Islet precursor cell (in vitro differentiated cells): ENCODE measurements at places on chromosomes 13 and 19.

- DNase-seq: peak; percentile 18
These were observed 339.4 kb downstream of the TEX29 start for GRCh38 chr13:111659842-111660241.

DNA sequence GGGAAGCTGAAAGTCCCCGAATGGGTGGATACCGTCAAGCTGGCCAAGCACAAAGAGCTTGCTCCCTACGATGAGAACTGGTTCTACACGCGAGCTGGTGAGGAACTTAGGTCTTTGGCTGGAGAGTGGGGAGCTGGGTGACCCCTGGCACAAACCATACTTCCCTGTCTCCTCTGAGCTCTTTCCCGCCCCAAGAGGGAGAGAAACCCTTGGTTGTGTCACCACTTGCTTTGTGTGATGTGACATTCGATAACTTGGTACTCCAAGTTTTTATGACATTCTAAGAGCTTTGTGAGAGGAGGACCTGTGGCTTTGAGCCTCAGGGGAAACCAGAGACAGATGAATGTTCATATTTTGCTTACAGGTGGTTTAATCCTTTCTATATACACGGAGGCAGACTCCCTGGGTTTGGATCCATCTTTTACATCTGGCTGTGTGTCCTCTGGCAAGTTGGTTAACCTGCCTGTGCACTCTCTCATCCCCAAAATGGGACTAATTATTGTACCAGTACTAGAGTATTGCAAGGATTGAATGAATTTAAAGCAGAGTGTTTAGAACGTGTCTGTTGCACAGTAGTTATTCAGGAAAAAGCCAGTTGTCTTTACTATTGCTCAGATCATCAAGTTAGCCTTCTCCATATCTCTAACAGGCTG is 1.2 kb downstream of the RPS19 start:
- no peak for DNase-seq

- DNase-seq: no peak
These were observed 148.0 kb upstream of the HTR2A start for GRCh38 chr13:47044842-47045241.

DNA sequence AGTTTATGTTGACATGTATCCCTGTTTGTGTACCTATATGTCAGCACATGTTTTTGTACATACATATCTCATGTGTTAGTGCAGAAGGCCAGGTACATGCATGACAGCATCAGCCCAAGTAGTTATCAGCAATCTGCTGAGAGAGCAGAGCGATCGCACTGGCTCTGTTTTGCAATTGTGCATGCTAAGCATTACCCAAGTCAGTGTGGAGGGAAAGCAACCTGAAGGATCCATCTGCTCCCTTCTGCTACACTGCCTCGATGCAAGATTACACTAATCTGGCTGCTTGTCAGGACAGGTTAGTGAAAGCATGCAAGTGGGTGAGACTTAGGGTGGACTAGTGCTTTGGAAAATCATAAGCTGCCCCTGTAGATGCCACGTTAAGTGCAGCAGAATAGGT is 211.8 kb downstream of the PCCA start:
- DNase-seq: no peak

- no peak for DNase-seq
These were observed 1586.1 kb downstream of the OLFM4 start for GRCh38 chr13:54614726-54615125.

- peak; percentile 48 for DNase-seq
These were observed 158.6 kb upstream of the SOX1 start for GRCh38 chr13:111908361-111908760.

DNA sequence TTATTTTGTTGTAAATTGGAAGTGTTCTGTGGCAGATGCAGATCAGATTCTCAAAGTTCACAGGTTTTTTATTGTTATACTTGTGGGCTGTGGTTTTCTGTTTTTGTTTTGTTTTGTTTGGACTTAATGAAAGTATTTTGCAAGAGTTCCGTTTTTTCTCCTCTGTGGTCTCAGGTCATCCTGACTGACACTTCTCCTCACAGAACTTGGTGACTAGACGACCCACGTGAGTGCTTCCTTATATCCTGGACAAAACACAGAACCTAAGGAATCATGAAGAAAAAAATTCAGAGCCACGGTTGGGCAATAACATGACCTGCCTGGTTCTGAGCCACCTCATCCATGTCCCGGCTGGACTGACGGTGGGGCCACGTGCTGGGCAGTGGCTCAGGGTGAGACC is 2.5 kb upstream of the RFPL4AL1 start:
- no peak for DNase-seq

DNA sequence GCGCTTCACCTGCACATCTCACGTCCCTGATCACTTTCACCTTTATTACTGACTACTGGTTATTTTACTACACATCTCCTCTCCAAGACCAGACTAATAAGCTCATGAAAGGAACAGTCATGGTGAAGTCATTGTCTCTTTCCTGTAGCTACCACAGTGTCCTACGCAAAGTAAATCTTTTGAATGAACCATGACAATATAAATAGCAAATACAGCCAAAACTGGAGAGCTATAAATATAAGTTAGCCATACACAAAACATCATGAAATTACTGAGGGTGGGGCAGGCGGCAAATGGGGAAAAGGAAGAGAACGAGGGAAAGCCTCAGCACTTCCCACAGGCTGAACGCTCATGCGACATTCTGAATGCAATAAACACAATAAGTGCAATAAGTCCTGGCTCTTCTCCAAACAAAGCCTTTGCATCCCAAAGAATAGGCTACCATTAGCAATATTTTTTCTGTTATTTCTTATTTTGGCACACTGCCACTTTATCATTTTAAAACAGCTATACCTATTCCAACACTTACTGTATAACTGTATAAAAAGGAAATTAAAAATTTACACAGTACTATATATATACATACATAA is 62.5 kb downstream of the TUBGCP3 start:
- DNase-seq: no peak

DNA sequence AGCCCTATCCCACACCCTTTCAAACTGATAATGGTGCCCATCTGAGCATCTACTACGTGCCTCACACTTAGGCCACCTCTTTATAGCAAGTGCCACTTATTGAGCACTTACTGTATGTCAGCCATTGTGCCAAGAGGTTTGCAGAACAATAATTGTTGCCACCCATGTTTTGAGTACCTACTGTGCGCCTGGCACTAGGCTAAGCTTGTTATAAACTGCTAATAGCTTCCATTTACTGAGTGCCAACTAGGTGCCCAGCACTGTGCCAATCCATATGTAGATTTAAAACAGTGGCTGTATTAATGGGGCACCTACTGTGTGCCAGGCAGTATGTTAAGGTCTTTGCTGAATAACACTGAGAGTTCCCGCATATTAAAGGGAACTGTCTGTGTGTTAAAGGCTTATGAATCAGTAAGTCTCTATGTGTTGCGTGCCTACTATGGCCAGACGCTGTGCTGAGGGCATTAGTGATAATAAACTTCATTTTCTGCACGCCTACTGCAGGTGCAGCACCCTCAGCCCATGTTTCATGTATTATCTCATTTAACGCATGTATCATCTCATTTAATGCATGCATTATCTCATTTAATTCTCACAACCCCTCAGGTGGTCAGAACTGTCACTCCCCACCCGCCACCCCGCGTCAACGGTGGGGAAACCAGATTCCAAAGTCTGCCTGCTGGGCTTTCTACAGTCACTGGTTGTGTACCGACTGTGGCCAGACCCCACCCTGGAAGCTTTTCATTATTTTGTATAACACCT is 105.0 kb downstream of the PTPRS start:
- DNase-seq: no peak

DNA sequence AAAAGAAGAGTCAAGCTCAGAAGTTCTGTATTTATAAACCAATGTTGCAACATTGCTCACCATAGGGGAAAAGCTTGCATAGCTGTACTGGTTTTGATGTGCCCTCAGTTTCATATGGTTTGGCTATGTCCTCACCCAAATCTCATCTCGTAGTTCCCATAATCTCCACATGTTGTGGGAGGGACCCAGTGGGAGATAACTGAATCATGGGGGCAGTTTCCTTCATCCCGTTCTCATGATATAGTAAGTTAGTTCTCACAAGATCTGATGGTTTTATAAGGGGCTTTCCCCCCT is 73.9 kb downstream of the TNFRSF19 start:
- DNase-seq: no peak

GRCh38 chr13:39347926-39348901 is 254.8 kb downstream of the LHFPL6 start:
- no peak for DNase-seq

DNA sequence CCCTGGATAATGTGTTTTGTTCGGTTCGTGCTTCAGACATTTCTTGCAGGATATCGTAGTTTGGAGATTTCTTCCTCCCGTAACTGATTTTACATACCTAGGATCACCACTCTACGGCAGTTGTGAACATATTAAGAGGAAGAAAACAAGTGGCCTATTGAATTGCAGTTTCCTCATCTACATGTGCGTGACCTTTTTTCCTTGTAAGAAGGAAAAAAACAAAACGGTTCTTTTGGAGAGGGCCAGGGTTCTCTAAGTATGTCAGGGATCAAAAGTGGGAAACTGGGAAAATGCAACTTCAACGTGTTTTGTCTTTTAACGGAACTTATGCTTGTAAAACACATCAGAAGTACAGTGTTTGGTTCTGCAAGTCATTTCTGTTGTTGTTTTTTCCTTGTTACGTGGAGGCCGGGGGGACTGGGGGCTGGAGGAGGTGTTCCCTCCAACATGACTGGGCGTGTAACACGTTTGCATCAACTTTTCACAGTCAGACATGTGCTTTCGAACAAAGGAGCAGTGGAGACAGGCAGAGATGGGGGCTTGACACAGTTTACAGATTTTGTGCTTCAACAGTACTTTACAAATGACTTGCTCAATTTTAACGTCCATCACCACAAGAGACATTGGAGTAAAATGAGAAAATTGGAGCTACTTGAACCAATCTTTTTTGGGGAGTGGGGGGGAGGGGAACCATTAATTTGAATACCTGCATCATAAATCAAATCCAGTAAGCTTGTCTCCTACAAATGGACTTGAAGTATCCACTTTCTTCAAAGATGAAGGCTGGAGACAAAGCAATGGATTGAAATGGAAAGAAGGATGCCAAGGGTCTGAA is 3.8 kb downstream of the ZC3H4 start:
- DNase-seq: no peak

DNA sequence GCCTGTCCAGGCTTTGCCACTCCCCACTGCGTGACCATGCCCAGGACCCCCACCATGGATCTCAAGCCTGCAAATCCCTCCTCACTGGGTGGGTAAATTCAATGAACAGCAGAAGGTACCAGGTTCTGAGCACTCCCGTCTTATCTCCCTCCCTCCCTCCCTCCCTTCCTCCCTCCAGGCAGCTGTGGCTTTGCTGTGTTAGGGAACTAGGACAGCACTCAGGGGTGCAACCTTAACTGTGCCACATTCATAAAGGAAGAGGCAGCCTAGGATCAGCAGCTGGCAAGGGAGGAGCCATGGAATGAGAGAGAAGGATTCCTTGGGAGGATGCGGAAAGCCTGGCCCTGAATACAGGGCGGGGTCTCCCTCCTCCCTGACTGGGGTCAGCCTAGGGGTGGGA is 5.6 kb downstream of the CEACAM4 start:
- no peak for DNase-seq

DNA sequence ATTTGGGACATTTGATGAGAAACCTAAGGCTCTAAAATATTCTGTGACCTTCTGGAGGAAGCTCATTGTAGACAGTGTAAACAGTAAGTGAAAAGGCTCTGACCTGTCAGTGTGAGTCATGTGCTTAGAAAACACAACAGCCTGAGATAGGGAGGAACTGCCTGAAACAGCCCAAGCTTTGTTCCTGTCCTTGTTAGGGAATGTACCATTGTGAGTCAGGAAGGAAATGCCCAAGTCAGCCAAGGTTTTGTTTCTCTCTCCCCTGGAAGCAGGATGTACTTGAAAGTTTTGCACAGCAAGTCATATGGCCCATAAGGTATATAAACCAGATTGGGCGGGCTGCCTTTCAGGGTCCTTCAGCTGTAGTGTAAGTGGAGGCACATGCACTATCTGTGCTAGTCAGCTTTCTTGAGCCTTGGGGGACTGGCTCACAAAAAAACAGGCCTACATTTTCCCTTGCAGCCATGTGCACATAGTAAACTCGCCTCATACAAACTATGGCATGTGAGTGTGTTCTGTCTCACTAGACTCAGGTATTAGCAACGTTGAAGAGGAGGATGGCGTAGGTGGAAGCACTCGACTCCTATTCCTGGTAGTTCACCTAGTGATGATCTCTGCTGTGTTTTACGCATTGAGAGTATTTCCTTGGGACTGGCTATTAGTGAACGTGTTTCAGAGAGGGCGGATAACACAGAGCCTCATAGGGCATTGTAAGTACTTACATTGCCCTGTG is 141.2 kb upstream of the KLHL1 start:
- peak; percentile 89 for DNase-seq

GRCh38 chr13:64925284-64925683 is 2304.9 kb downstream of the PCDH9 start:
- peak; percentile 86 for DNase-seq

- DNase-seq: no peak
These were observed 31.2 kb downstream of the MPHOSPH8 start for GRCh38 chr13:19664481-19665230.

GRCh38 chr19:1125601-1126467 is 22.0 kb downstream of the GPX4 start:
- DNase-seq: no peak

GRCh38 chr13:100484702-100485101 is 103.9 kb downstream of the GGACT start:
- no peak for DNase-seq

DNA sequence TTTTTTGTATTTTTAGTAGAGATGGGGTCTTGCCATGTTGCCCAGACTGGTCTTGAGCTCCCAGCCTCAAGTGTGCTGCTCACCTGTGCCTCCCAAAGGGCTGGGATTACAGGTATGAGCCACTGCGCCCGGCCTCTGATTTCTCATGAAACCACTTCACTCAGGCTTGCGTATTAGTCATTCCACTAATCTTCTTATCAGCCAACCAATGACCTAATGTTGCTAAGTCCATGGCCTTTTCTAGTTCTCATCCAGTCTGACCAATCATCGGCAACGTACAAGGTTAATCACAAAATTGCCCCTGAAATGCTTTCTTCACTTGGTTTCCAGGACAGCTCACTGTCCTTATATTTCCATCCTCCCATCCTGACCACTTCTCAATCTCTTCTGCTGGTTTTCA is 605.3 kb upstream of the SLC10A2 start:
- no peak for DNase-seq

GRCh38 chr19:45767881-45768654 is 984 bp downstream of the SIX5 start:
- peak; percentile 88 for DNase-seq

DNA sequence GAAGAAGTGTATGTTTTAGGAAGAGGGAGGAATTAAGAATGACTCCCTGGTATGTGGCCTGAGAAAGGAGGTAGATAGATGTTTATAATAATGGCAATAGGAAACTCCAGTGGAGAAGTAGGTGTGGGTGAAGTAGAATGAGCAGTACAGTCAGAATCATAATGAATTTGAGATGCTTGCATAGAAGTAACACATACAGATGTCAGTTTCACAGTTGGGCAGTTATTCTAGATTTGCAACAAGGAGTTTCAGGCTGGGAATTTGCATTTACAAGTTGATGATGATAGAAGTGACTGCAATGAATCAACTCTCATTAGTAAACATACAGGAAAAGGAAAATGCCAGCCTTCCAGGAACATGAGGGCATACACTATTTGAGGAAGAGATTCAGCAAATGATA is 149.0 kb downstream of the SLITRK1 start:
- no peak for DNase-seq

GRCh38 chr19:23410155-23410554 is 14.9 kb upstream of the ZNF91 start:
- peak; percentile 10 for DNase-seq
